Placental pericyte (primary cell): ENCODE measurements at places on chromosomes 1 and 21. TPM values are rescaled to one million over a fixed set of nuclear protein-coding genes. Genes with fewer than 3 reads are reported as not detected.

The ARTN gene
- total RNA-seq, result 0.14 TPM in 1 of 2 replicates, not detected in the other

The ACKR1 gene
- not detected in 2 replicates for total RNA-seq

The DCST2 gene
- total RNA-seq, result 0.66 TPM in 1 of 2 replicates, not detected in the other

The KRTAP11-1 gene
- total RNA-seq, result not detected in 2 replicates

The ADCY10 gene
- under 0.01 and 0.22 TPM in 2 replicates for total RNA-seq

The TP73 gene
- total RNA-seq, result not detected in 2 replicates

The LCE1B gene
- not detected in 2 replicates for total RNA-seq

The CYP4A11 gene
- total RNA-seq, result not detected in 2 replicates

The FLG2 gene
- total RNA-seq, result not detected in 2 replicates

The PAX7 gene
- not detected in 2 replicates for total RNA-seq

The TMOD4 gene
- total RNA-seq, result not detected in 2 replicates

The PLXNA2 gene
- 2.0 and 14.9 TPM in 2 replicates for total RNA-seq

The PPIAL4G gene
- under 0.01 TPM in 1 of 2 replicates, not detected in the other for total RNA-seq

The GBP4 gene
- 2.0 and 3.4 TPM in 2 replicates for total RNA-seq

The GUCA2A gene
- total RNA-seq, result not detected in 2 replicates

The KDF1 gene
- not detected in 2 replicates for total RNA-seq

The ETV3 gene
- 14.7 and 22.8 TPM in 2 replicates for total RNA-seq

The ATP6V1G3 gene
- not detected in 2 replicates for total RNA-seq

The GJB5 gene
- total RNA-seq, result not detected in 2 replicates

The EXTL1 gene
- total RNA-seq, result under 0.01 and 0.43 TPM in 2 replicates

The LAMC1 gene
- total RNA-seq, result 503 and 620 TPM in 2 replicates

The SPAG17 gene
- not detected in 2 replicates for total RNA-seq

The TTLL7 gene
- total RNA-seq, result 9.6 and 15.9 TPM in 2 replicates

The CELA3A gene
- not detected in 2 replicates for total RNA-seq

The ATAD3C gene
- under 0.01 TPM in 1 of 2 replicates, not detected in the other for total RNA-seq
